ENCODE measurements at places on chromosomes 4 and X. TPM values are rescaled to one million over a fixed set of nuclear protein-coding genes. Genes with fewer than 3 reads are reported as not detected.

GRCh38 chr4:89251396-89251795, 56.2 kb downstream of the GPRIN3 start:
- no peak for DNase-seq

DNA sequence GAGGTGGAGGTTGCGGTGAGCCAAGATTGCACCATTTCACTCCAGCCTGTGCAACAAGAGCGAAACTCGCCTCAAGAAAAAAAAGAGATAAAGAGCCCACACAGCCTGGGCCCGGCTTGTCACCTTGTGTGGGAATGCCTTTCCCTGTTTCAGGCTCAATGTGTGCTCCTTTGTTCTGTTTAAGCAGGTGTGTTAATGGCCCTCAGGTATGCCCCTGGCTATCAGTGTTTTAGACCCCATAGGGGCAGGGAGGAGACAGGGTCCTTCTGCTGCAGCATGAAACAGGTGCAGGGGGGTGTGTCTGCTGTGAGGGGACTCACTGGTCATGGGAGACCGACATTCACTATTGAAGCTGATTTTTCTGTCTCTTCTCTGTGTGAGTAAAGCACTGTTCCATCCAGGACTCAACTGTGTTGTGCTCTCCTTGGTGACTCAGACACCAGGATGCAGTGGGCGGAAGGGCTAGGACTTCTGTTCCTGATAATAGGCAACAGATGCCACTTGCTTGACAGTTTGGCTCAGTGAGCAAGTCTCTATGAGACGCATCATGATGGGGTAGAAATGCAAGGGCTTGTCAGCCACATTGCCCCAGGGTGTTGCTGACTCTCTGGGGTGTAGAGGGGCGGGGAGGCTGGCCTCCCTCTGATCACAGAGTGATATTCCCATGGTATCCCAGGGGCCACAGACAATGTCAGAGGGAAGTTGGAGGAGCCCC, 15.6 kb upstream of the LAP3 start:
- DNase-seq: no peak

DNA sequence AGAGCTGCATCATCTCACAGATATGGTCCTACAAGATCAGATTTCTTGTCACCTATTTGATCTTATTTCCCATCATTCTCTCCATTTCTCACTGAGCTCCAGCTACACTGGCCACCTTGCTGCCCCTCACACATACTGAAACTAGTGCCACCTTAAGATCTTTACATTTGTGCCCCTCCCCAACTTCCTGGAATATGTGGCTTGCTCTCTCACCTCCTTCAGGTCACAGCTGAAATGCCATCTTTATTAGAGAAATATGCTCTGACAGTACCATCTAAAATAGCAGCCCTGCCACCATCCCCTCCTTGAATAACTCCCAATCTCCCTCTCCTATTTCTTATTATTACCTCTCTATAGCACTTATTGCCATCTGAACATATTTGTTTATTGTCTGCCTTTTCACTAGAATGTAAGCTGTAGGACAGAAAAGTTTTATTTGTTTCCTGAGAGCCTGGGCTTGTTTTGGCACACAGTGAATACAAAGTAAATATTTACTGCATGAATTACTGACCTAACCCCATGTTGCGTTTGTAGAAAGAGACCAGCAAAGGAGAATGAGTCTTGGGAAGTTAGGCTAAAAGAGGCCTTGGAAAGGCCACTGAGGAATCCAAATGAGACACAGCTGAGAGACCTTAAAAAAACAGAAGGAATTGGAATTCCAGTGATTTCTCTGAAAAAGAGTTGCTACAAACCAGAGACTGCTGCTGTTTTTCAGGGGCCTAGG, 22.7 kb downstream of the DYNLT3 start:
- no peak for DNase-seq

DNA sequence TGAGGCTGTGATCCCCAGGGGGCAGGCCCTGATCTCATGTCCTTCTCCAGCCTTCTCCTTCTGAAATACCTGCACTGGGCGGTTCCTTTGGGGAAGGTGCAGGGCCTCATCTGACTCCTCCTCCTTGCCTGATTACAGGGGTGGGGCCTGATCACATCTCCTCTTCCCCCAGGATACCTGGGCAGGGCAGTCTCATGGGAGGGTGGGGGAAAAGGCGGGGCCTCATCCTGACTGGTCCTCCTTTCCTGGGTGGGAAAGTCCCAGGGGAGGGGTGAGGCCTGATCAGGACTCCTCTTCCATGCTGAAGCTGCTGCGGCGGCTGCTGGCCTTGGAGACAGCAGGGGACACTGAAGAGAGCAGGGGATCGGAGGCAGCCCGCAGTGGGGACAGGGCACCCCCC, 13.3 kb downstream of the TFE3 start:
- DNase-seq: no peak

GRCh38 chrX:115040417-115040816, 23.0 kb upstream of the IL13RA2 start:
- no peak for DNase-seq

DNA sequence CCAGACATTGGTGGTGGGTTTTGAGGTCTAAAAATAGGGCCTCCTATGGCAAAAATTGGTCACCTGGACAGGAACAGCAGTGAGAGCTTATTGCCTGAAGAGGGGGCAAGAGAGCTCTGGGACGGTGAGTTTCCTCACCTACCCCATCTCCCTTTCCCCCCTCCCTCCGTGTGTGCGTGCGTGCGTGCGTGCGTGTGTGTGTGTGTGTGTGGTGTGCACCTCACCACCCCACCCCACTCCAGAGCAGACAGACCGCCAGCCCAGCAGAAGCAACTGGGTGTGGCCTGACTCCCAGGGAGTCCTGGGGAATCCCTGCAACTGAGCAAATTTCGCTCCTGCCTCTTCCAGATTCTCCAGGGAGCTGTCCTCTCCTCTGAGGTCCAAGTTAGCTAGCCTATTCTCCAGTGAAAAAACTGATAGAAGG, 44.7 kb downstream of the PRPS1 start:
- peak; percentile 90 for DNase-seq

DNA sequence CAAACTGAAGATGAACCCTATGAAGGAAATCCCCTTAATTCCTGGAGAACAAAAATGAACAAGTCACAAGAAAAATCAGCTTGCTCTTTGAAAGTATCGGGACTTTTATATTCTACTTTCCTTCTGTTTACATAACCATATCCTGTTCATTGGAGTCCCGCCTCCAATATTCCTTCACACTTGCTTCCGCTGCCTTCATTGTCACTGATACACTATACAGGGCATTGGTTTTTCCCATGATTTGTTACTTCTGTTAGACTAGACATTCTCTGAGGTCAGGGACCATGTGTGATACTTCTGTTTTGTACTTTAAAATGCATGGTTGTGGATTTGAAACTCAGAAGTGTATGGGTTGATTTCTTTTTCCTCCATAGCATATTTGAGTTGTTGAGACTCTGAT, 18.8 kb downstream of the MCUB start:
- no peak for DNase-seq

Gene GDI1
- 85.2 TPM for total RNA-seq

Gene ARAP2
- 2.8 TPM for total RNA-seq

Gene EDNRA
- total RNA-seq: 4.9 TPM

Gene ASB12
- 2.5 TPM for total RNA-seq

Gene CSAG1
- not detected for total RNA-seq

Gene PABPC1L2B
- not detected for total RNA-seq

Gene NLGN3
- 0.49 TPM for total RNA-seq
